Panc1 (cell line): ENCODE measurements at places on chromosomes 1 and 21. TPM values are rescaled to one million over a fixed set of nuclear protein-coding genes. Genes with fewer than 3 reads are reported as not detected.

The DMBX1 gene
- total RNA-seq, result 0.05 TPM

The TADA1 gene
- 12.3 TPM for total RNA-seq

The PADI2 gene
- 507 TPM for total RNA-seq

The KCNT2 gene
- 0.41 TPM for total RNA-seq

The LRIG2 gene
- 8.9 TPM for total RNA-seq

The LRRC3 gene
- total RNA-seq, result 3.3 TPM

The PAQR6 gene
- total RNA-seq, result 0.92 TPM

The PPM1J gene
- 0.51 TPM for total RNA-seq

The ADGRL4 gene
- not detected for total RNA-seq

The SELENBP1 gene
- 5.9 TPM for total RNA-seq

The OR2M4 gene
- not detected for total RNA-seq

The SPRR1A gene
- total RNA-seq, result not detected

The TRIM67 gene
- total RNA-seq, result 0.08 TPM

The ATP1A2 gene
- 0.15 TPM for total RNA-seq

The S100A7 gene
- not detected for total RNA-seq

The CATSPERE gene
- total RNA-seq, result 0.31 TPM

The GCSAML gene
- not detected for total RNA-seq

The PRKAA2 gene
- 11.1 TPM for total RNA-seq

The PTPN14 gene
- total RNA-seq, result 209 TPM

The SYCP1 gene
- total RNA-seq, result not detected

The PRAMEF2 gene
- not detected for total RNA-seq

The ACTA1 gene
- total RNA-seq, result not detected

The PRR9 gene
- total RNA-seq, result not detected

The SLC41A1 gene
- 33.3 TPM for total RNA-seq

The BARHL2 gene
- not detected for total RNA-seq

The ZBTB17 gene
- total RNA-seq, result 41.6 TPM

The GLMP gene
- total RNA-seq, result 60.2 TPM

The ERG gene
- total RNA-seq, result 0.49 TPM

The DEDD gene
- 42.5 TPM for total RNA-seq

The KCNE2 gene
- total RNA-seq, result not detected

The RBM8A gene
- 172 TPM for total RNA-seq

The IRF6 gene
- total RNA-seq, result 0.64 TPM

The DNALI1 gene
- 0.36 TPM for total RNA-seq

The DDR2 gene
- 1.9 TPM for total RNA-seq

The LCE3E gene
- total RNA-seq, result not detected
